ENCODE measurements at places on chromosomes 12 and 14.

DNA sequence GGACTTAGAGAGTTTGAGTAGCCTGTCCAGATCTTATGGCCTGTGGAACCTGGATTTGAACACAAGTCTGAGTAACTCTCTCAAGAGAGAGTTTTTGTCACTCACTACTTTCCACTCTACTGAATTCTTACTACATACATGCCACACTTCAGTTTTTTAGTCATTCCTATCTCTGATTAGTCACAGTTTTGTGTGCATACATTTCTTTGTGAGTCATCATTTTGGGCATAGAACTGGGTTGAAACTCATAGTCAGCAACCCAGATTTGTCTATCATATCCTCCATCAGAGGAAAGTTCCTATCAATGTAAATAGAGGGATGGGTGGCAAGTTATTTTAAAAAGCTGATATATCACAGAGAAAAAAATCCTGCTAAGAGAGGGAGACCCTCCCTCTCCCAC, 42.9 kb downstream of the FLRT2 start:
- no peak for DNase-seq

DNA sequence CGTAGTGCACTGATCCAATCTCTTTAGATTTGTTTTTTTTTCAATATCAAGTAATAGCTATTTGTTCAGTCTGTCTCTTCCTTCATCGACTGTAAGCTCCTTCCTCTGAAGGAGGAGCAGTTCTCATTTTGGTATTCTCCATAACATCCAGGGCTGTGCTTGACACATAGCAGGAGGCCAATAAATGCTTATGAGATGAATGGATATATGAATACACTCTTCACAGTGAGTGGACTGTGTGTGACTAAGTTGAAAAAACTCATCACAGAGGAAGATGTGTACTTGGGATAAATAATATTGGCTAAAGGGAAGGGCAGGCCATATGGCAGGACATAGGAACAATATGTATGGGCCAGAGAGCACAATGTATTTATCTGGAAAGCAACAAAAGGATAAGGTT, 205.3 kb upstream of the PRICKLE1 start:
- no peak for DNase-seq

DNA sequence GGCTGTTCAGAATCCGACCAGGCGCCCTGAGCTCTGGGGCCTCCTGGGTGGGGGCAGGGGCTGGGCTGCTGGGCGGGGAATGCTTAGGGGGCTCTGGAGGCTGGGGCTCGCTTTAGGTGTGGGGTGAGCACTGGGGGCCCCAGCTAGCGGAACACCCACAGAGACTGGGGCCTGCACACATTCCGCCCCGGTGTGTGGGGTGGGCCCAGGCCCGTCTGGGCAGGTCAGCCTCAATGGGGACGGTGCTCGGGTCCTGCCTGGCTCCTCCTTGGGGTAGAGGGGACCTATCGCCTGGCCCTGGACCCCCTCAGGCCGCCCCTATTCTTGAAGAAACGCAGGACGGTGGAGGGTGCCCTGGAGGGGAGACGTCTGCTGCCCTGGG, 364.8 kb downstream of the TMEM121 start:
- no peak for DNase-seq

GRCh38 chr14:57970175-57970574, 104.3 kb upstream of the SLC35F4 start:
- DNase-seq, result no peak

DNA sequence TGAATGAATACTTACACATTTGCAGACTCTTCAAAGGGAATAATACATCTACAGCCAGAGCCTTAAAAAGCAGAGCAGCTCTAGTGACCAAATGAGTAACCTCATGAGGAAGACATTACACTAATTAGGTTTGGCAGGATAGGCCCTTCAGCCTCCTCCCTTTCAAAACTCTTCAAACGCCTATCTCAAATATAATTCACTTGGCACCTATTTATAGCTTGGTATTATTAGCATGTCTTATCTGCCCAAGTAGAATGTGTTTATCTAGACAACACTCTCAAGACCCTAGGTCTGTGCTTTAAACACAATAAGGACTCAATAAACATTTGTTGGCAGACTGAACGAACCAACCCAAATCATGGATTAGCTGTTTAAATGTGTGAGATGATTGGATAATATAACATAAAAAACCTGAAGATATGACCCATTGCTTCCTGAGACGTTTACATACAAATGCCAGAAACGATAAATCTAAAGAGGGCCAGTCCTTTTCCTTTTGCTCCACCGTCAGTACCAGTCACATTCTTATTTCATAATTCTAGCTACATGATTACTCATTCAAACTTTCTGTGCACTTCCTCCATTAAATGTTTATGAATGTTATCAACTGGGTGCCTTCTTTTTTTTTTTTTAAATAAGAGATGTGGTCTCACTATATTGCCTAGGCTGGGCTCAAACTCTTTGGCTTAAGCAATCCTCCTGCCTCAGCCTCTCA, 123.3 kb downstream of the CEP83 start:
- no peak for DNase-seq

DNA sequence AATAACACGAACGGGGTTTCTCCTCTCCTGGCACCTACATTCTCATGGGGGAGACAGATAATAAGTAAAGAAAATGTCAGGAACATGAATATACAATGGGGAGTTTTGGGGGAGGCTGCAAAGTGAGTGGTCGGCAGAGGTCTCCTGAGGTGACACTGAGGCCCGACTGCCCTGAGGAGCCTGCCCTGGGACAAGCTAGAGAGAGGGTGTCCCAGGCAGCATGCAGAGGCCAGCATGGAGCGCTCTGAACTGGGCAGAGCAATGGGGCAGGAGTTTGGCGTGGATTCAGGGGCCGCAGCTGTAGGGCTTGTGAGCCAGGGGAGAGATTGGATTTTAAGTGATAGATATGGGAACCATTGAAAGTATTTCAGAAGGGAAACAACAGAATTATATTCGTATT, 320.5 kb downstream of the CACNA1C start:
- no peak for DNase-seq

GRCh38 chr12:32450363-32450762, 51.0 kb downstream of the FGD4 start:
- no peak for DNase-seq

DNA sequence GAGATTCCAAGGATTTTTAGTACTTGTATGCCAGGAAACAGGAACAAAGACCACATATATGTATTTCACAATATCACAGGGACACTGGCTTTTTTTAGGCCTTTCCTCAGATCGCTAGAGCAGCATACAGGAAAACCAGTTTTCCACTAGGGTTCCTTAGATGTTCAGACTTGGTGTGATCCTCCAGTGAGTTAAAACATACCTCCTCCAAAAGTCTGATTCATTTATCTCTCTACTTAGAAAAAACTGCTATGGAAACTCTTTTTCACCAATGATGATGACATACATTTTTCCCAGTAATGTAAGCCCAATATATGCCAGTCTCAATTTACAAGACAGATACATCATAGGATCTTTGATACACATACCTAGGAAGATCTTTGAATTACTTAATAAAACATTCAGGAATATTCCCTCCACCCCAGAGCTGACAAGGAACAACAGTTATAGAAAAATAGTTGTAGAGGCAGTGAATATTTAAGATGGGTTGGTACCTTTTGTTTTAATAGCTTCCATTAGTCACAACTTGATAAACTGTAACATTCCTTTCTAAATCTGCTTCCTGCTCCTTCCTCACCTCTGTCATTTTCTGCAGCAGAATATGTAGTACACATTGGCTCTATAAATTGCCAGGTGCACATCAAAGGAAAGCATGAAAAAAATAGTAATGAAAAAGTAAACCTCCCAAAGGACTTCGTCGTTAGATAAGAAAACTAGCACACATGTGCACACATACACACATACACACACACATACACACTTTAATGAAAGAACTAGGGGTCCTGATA, 27.5 kb downstream of the BCAT1 start:
- DNase-seq, result no peak

DNA sequence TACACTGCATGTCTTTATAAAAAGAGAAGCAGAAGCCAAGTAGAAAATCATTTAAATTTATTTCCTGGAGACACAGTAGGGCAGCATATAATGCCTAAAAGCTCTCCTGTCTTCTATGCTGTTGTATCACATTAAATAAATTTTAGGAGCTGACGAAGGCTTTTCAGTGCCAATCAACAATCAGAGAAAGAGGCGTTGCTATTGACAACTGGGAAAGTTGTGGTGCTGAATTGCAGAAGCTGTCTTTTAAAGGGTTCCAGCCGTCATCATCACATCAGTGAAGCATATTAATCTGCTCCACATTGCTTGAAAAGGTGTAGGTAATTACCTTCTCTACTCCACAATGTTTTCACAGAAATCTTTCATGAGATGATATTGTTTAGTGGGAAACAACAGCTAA, 103.9 kb downstream of the FSCB start:
- DNase-seq, result no peak

DNA sequence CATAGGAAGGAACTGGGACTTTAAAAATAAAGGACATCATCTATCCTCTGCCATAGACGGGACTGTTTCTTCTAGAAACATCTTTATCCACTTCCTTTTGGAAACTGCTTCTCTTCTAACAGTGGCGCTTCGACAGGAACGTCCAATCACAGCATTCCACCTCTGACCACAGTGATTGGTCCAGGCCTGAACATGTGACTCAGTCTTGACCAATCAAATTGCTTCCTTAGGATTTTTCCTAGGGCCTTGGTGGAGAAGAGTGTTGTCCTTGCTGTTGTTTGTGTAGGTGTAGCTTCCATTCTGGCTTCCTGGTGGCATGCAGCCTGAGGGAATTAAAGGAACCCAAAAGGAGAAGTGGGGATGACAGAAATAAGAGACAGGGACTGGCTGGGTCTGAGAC, 182.4 kb upstream of the TBX3 start:
- DNase-seq, result no peak

DNA sequence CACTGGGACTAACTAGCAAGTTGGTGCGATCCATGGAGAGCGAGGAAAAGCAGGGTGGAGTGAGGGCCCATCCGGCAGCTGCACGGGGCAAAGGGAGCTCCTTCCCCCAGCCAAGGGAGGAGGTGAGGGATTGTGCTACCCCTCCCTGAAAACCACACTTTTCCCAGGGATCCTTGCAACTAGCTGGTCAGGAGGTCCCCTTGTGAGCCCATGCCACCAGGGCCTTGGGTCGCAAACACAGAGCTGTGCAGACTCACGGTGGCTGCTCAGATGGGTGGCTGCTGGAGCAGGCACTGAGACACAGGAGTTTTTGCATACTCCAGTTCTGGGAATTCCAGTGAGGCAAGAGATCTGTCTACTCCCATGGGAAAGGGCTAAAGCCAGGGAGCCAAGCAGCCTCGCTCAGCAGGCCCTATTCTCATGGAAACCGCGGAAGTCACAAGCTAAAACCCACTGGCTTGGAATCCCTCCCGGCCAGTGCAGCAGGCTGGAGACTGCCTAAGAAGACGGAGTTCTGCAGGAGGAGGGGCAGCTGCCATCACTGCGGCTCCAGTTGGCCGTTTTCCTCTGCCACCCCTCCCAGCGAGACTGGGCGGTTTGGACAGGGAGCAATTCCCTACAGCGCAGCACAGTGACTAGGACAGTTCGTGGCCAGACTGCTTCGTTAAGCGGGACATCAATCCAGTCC, 10.9 kb upstream of the ZNF705A start:
- no peak for DNase-seq

DNA sequence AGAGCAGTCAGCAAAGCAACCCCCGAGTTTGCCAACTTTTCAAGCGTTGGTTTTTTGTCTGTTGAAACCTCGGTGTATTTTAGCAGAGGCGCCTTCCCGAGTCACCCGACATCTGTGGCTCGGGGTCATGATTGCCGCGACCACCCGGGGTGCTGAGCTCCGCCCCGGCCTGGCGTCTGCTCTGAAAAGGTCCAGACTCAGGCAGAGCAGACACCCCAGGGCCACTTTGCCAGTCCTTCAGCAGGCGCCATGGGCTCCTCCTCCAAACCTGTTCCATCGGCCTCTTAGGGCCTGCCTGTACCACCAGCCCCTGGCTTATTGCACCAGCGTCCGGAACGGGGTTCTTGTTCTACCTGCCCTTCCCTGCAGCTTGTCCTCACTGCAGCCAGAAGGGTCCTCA, 19.1 kb downstream of the ANKRD9 start:
- no peak for DNase-seq

Data from stimulated activated CD4-positive, alpha-beta T cell treated with anti-CD3 and anti-CD28 coated beads, Interleukin-15, amount 100 ng/mL, for 1 hour (primary cell).